Activated T-helper 17 cell treated with anti-CD3 and anti-CD28 coated beads, Interleukin-2, amount 50 U/mL, for 72 hours (primary cell): ENCODE measurements at places on chromosomes 12 and 14.
A peak's percentile ranks its signal among the peaks of the same experiment; 100 is the strongest.

GRCh38 chr14:30869551-30870155, 4.7 kb upstream of the COCH start:
- ATAC-seq: no peak

DNA sequence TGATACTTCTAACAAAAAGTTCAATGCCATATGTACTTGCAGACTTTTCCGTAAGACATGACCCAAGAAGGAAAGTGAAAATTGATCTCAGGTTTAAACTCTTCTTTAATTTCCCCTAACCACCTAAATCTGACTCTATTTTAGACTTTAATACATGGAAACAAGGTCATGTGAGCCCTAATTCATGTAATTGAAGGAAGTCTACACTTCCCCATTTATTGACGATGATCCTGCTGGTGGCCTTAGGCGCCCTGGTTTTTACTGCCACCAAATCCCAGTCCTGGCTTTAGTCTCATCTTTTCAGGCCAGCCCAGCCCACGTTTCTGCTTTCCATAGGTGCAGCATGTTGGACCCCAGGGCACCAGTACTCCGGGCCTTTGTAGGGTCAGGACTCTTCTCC, 157.9 kb downstream of the PELI2 start:
- ATAC-seq: no peak

- no peak for ATAC-seq
Observed at GRCh38 chr14:94593376-94593748, 12.1 kb downstream of the SERPINA5 start.

DNA sequence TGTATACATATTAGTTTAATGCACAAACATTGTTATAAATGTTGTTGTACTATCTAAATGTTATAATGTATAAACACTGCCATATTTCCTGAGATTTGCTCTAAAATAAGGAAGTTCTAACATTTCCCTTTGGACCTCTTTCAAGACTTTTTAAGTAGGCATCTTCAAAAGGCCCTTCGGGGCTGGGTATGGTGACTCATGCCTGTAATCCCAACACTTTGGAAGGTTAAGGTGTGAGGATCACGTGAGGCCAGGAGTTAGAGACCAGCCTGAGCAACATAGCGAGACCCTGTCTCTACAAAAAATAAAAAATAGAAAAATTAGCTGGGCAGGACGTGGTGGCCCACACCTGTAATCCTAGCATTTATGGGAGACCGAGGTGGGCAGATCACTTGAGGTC, 35.5 kb downstream of the FBLN5 start:
- ATAC-seq: no peak

DNA sequence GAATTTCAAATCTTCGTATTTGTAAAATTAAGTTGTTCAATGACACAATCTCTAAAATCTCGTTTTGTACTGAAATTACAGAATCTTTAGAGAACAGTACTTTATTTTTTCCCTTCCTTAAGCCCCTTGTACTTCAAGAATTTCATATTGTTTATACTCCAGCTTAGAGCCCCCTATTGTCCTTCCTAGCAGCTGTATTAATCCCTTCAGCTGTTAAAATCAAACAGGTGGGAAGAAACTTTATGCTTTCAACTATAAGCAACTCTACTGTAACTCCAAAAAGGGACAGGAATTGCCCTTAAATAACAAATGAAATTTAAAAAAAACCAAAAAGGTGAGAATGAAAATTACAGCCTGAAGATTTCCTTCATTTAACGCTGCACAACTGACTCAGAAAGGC, 1.7 kb downstream of the NACA start:
- ATAC-seq: no peak

GRCh38 chr14:34256223-34256622, 205.8 kb downstream of the SPTSSA start:
- ATAC-seq: no peak

DNA sequence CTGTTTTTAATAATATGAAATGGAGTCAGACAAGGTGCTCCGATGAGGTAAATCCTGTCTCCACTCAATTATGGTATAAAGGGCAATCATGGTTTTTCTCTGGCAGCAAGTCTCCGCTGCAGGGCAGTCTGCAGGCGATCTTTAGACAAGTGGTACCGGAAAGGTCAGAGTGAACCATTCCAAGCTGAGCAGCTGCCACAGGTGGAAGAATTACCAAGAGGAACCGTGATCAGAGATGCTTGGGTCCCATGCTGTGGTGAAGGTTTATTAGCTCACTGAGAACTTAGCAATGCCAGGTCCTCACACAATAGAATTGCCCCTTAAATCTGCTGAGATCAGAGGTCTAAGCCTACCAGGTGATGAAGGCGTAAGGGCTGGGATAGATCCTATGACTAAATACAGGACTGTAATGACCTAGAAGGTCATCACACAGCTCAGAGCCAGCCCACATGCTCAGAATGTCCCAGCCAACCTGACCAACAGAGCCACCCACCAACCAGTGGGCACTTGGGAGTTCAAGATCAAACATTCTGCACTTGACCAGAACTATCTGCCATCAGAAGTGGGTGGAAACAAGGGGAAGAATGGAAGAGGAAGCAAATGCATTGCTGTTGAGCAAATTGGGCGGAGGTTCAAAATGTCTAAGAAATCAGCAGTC, 175.2 kb upstream of the BCL2L14 start:
- peak; percentile 46 for ATAC-seq

- peak; percentile 42 for ATAC-seq
Observed at GRCh38 chr12:107131832-107132616, 38.7 kb upstream of the CRY1 start.

DNA sequence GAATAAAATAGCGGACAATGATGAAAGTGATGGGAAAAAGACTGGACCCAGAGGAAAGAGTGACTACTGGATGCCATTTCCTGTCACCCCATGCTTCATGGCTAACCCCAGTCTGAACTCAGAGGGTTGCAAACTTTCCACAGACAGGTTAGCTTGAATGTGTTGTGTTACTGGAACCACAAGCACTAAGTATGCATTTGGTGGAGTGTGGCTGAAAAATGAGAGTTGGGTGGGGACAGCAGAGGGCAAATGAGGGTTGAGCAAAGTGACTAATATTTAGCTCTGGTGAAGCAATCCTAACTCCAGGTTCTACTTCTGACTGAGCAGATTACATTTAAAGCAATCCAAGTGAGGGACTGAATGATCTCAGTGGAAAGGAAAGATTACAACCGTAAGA, 1.6 kb downstream of the SLC16A7 start:
- peak; percentile 85 for ATAC-seq

DNA sequence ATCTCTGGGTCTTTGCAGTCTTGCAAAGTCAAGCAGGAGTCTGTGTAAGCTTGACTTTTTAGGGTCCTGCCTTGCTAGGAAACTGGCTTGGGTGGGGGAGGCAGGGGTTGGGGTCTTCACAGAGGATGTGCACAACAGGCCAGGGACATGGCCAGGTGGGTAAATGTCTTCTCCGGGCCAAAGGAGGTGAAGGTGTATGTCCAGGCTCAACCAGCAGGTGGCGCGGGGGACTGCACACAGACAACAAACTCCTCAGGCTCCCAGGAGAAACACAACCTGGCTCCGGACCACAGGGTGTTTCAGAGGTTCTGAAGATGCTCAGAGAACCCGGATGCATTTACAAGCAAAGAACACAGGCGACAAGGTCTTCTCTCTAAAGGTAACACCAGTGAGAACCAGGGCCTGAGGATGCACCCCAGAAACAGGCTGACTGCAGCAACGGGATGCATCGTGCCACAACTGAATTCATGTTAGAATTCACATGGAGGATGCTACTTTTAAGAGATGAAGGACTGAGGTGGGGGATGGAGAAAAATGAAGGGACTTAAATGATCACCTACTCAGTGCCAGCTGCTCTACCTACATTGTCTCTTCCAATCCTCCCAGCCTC, 56.0 kb downstream of the PLEKHG3 start:
- no peak for ATAC-seq

GRCh38 chr12:537772-538171, 78.0 kb downstream of the B4GALNT3 start:
- no peak for ATAC-seq

DNA sequence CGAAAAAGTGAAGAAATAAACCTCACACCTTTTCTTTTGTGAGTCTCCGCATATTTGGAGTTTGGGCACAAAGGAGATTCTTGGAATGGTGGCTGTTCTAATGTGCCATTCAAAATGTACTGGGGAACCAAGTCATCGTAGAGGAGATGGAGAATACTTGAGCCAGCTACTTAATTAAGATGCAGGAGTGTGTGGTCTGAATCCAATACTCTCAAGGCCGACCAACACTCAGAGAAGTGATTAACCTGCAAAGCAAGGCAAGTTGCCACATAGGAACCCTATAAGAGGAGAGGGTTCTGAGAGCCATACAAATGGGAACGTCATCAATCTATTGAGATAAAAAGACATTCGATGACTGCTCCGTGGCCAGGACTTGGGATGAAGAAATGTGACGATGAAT, 446.7 kb downstream of the GLT1D1 start:
- no peak for ATAC-seq

DNA sequence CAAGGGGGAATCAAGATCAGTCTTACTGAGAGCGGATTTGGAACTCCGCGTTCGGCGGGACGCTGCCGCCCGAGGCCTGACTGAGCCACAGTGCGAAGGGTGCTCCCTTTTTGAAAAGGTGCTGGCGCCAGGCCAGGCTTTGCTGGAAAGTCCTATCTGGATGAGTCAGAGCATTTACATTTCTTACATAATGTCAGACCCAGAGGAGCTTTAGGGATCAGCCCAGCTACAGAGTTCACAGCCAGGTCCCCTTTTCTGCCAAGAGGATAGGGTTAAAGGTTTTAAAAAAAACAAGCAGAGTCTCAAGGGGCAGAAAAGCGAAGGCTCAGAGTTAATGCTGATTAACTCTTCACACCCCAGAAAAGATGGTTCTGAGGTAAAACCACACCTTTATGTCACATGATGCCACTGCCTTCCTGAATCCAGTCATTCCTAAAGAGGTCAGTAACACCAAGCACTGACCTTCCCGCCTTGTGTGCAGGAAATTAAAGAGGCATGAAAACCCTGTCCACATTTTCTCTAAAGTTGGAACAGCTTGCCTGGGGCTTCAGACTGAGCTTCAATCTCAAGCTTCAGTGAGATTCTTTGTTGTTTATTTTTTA, 11.7 kb upstream of the FBXL14 start:
- ATAC-seq: peak; percentile 85

GRCh38 chr12:128026696-128027574, 240.0 kb upstream of the TMEM132C start:
- ATAC-seq: no peak

GRCh38 chr14:71231521-71232393, 324.5 kb downstream of the PCNX1 start:
- ATAC-seq: peak; percentile 32

- no peak for ATAC-seq
Observed at GRCh38 chr14:55712491-55712890, 132.5 kb downstream of the KTN1 start.

GRCh38 chr12:118127867-118128266, 8.1 kb upstream of the PEBP1 start:
- no peak for ATAC-seq

- peak; percentile 17 for ATAC-seq
Observed at GRCh38 chr12:13000925-13001774, 1.1 kb upstream of the HEBP1 start.

GRCh38 chr12:132066345-132066685, 77.8 kb downstream of the DDX51 start:
- ATAC-seq: peak; percentile 91

DNA sequence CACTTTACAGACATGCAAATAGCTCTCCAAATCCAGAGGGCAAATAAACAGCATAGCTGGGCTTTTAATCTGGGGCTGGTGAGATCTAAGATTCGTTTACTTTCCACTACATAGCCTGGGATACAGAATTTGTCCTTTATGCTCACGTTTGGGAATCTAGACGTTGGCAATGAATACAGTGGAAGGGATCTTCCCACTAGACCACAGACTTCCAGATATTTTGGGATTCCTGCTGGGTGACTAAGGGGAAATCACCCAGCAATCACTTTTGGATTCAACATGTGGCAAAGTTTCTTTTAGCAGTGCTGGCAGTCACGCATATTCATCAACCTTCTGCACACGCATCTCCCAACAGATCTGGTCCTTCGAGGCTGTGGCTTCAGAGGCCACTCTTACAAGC, 23.5 kb downstream of the APPL2 start:
- no peak for ATAC-seq

DNA sequence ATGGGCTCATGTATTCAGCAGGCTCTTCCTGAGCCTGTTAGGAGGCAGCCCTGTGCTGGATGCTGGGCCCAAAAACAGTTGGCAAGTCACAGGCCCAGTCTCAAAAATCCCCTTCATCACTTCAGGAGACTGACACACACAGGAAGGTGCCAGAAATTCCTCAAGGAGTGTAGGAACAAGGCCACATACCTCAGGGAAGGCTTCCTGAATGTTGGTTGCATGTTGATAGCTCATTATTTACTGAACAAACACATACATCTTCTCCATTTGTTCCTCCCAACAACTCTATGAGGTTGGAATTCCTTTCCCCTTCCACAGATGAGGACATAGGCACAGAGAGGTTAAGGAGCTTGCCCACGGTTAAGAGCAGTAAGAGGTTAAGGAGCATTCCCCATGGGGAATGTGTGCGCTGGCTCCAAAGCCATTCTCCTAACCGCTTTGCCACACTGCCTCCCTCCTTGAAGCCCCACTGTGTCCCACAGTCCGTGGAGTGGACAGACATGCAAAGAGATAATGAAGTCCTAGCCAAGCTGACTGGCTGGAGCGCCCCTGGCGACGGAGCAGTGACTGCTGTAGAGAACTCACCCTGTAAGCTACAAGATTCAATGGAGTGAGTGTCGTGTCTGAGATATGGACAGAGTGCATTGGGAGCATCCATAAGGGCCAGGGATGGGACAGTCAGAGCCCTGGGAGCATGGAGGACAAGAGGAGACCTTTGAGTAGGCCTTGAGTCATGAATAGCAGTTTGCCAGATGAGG, 3.3 kb downstream of the HHIPL1 start:
- ATAC-seq: no peak

GRCh38 chr14:71985538-71986189, 53.4 kb downstream of the RGS6 start:
- no peak for ATAC-seq
